ENCODE measurements at places on chromosomes 1 and 21. TPM values are rescaled to one million over a fixed set of nuclear protein-coding genes. Genes with fewer than 3 reads are reported as not detected.

TRIM67 gene
- total RNA-seq: not detected

TMCO4 gene
- 4.5 TPM for total RNA-seq

AJAP1 gene
- total RNA-seq: 8.1 TPM

RPTN gene
- total RNA-seq: not detected

LDLRAD1 gene
- total RNA-seq: not detected

TSTD1 gene
- total RNA-seq: 73.7 TPM

KRTAP12-1 gene
- not detected for total RNA-seq

C1orf146 gene
- total RNA-seq: not detected

DRAXIN gene
- total RNA-seq: 6.3 TPM

TUFT1 gene
- 43.3 TPM for total RNA-seq

ANGPTL3 gene
- total RNA-seq: not detected

PDZK1IP1 gene
- total RNA-seq: not detected

PLA2G2C gene
- not detected for total RNA-seq

RIIAD1 gene
- total RNA-seq: not detected

S100A13 gene
- 213 TPM for total RNA-seq

FBXO2 gene
- total RNA-seq: 70.5 TPM

C1orf87 gene
- total RNA-seq: not detected

FAM78B gene
- total RNA-seq: 0.59 TPM

SLAMF7 gene
- 15.7 TPM for total RNA-seq

STUM gene
- total RNA-seq: 0.05 TPM

LEFTY2 gene
- not detected for total RNA-seq

DCAF6 gene
- total RNA-seq: 37.6 TPM

VASH2 gene
- total RNA-seq: not detected

DLGAP3 gene
- not detected for total RNA-seq

AMY1A gene
- total RNA-seq: not detected

OR6N1 gene
- total RNA-seq: not detected

TRIM33 gene
- total RNA-seq: 43.8 TPM

RRP1 gene
- total RNA-seq: 20.7 TPM

USH2A gene
- total RNA-seq: not detected

GPR61 gene
- total RNA-seq: under 0.01 TPM

FAM151A gene
- total RNA-seq: not detected

DCDC2B gene
- not detected for total RNA-seq

RAB7B gene
- 25.8 TPM for total RNA-seq

KRTAP19-1 gene
- total RNA-seq: not detected

ADGRL4 gene
- not detected for total RNA-seq

OR2L8 gene
- 0.43 TPM for total RNA-seq

PTGS2 gene
- 11.7 TPM for total RNA-seq

SELP gene
- not detected for total RNA-seq

CA6 gene
- 0.67 TPM for total RNA-seq

CEP350 gene
- 29.6 TPM for total RNA-seq

GJA4 gene
- not detected for total RNA-seq

SLC44A3 gene
- 4.4 TPM for total RNA-seq

C1orf141 gene
- not detected for total RNA-seq

B3GALNT2 gene
- 50.8 TPM for total RNA-seq

S100A16 gene
- total RNA-seq: 817 TPM

SLC16A4 gene
- total RNA-seq: 29.4 TPM

OPTC gene
- not detected for total RNA-seq

OR14A16 gene
- not detected for total RNA-seq

GLIS1 gene
- not detected for total RNA-seq

RXFP4 gene
- total RNA-seq: not detected

LCA5L gene
- 1.6 TPM for total RNA-seq

All from mammary epithelial cell (primary cell).